GM10248 (cell line): ENCODE measurements at places on chromosomes 7 and 10.

- DNase-seq: no peak
Observed at GRCh38 chr7:51010534-51010933, 227.8 kb upstream of the GRB10 start.

GRCh38 chr7:94710256-94710655 lies 54.3 kb upstream of the SGCE start:
- no peak for DNase-seq

- DNase-seq: no peak
Observed at GRCh38 chr10:418894-419293, 270.6 kb downstream of the DIP2C start.

- no peak for DNase-seq
Observed at GRCh38 chr7:87831097-87831496, 45.1 kb downstream of the SLC25A40 start.

- DNase-seq: no peak
Observed at GRCh38 chr7:130853503-130854279, 119.7 kb upstream of the KLF14 start.

GRCh38 chr10:23094786-23095403 lies 484 bp upstream of the MSRB2 start:
- no peak for DNase-seq

GRCh38 chr7:155698633-155699032 lies 54.2 kb downstream of the RBM33 start:
- DNase-seq: no peak

DNA sequence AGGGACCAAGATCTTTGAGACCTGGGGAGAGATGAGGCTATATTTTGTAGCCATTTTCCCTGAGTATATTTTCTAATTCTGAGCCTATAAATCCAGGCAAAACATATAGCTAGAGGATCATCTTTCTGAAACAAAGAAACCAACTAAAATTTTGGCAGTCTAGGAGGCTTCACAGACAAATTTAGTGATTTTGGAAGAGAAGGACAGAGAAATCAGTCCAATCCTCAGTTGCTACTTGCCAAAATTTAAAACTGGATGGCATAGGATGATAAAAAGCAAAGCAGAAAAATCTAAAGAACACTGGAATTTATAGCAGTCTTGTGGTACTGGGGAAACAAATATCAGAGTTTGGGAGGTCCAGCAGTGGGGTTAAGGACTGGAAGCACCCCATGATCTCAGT lies 43.4 kb upstream of the POM121L12 start:
- no peak for DNase-seq
